GM23338 (cell line): ENCODE measurements at places on chromosomes 16 and 17. TPM values are rescaled to one million over a fixed set of nuclear protein-coding genes. Genes with fewer than 3 reads are reported as not detected.

GP1BA gene
- not detected in 2 replicates for total RNA-seq

LRRC3C gene
- total RNA-seq: 0.24 TPM in 1 of 2 replicates, not detected in the other

PLEKHH3 gene
- total RNA-seq: 24.2 and 24.8 TPM in 2 replicates

FOXO3B gene
- total RNA-seq: 21.1 and 22.3 TPM in 2 replicates

HSPB9 gene
- total RNA-seq: 0.52 TPM in 1 of 2 replicates, not detected in the other

DNA sequence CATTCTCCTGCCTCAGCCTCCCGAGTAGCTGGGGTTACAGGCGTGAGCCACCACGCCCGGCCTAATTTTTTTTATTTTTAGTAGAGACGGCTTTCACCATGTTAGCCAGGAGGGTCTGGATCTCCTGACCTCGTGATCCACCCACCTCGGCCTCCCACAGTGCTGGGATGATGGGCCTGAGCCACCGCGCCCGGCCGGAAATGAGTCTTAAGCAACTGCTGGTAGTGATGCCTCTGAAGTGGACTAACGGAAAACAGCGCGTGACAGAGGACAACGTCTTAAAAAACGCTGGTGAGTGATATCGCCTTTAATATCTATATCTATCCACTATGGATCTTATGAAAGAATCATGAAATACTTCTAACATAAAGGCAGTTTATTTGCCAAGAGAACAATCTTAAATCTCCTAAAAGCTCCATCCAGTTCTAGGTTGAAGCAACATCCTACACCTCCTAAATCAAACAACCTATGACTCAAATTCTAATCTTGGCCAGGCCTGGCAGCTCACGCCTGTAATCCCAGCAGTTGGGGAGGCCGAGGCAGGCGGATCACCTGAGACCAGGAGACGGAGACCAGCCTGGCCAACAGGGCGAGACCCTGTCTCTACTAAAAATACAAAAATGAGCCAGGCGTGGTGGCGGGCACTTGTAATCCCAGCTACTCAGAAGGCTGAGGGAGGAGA, 69.8 kb downstream of the NXN start:
- no peak for DNase-seq
- H3K27ac ChIP-seq: peak overlapping the region; percentile 10; the same call in 1 of the 2 replicates
- H3K36me3 ChIP-seq: no peaks in the 10 kb centered on the region

DNA sequence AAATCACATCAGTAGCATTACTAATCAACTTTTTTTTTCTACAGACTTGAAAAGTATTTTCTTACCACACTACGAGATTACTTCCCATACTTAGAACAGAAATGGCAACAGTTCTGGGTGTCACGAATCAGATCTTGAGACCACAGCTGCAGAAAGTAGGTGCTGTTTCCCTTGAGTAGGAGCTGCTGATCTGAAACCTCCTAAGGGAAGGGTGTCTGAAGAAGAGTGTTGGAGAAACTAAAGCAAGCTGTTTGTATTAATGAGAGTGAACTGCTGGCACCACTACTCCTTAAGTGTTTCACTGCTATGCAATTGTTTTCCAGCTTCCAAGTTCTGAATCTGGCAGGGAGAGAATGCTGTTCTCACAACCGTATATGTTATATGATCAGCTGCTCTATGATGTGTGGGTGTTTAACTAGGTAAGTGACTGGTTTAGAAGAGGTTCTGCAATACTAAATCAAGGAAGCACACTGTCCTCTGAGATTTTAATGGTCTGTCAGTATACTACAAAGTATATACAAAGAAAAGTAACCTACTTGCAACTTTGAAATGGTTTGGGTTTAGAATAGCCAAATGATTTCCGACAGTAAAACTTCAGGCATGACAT, 3.3 kb downstream of the ZNF652 start:
- H3K27me3 ChIP-seq: no peaks in the 10 kb centered on the region
- no peak for DNase-seq
- no peak overlapping the region for H3K4me3 ChIP-seq

DNA sequence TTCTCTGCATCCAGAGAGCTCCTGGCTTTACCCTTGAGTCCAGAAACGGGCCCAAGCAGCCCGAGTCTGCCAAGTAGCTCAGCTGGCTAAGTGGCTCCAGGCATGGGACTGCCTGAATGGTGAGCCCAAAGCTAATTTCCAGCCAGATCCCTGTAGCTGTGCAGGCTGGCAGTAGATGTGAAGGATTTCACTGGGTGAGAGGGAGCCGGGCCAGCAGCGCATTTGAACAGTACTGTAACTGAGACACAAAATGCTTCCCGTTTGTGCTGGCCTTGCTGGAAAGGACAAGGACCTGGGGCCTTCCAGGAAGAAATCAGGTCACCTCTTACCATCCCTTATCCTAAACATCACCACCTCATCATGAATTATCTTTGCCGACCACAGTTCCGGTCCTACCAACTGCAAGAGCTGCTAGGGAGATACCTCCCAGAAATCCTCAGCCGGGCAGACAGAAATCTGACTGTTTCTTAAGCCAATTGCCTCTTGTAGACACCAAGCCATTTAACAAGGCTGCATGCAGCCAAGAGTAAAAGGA, 3.7 kb downstream of the TIMP2 start:
- H3K27me3 ChIP-seq: no peaks in the 10 kb centered on the region
- H3K36me3 ChIP-seq: 0 out of 2 replicates have a peak, but pooled peaks cover 3% of the 10 kb centered on the region
- no peak overlapping the region for H3K27ac ChIP-seq

DNA sequence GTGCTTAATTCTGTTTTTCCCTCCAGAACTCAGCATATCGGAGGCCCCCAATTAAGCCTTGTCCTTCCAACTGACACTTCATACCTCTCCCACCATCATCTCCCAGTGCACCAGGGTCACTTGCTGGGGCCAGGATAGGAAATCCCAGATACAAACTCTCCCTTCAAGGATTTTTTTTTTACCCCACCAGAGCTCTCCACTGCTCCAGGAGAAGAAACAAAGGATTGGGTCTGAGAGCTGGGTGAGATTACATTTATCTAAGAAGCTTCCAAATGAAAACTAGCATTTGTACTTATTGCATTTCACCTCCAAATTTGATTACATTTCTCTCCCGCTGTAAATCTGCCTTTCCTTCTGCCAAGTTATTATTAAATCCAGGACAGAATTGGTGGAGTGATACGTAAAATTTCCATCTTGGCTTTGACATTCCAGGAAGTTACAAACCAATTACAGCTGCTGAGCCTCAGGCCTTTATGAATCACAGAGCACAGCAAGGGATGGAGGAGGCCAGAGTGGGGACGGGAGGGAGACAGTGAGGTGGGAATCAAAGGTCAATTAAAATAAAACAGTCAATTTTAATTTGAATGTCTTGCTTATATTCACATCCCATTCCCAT, 123.5 kb downstream of the USP31 start:
- DNase-seq: no peak
- 0 out of 2 replicates have a peak, but pooled peaks cover under 1% of the 10 kb centered on the region for H3K4me1 ChIP-seq

- H3K27ac ChIP-seq: no peak overlapping the region
- H3K4me3 ChIP-seq: no peak overlapping the region
- H3K4me1 ChIP-seq: peaks cover 9% of the 10 kb centered on the region; the same call in 1 of the 2 replicates
- no peaks in the 10 kb centered on the region for H3K36me3 ChIP-seq
- DNase-seq: no peak
- H3K27me3 ChIP-seq: no peaks in the 10 kb centered on the region
These were observed 5.9 kb downstream of the GNGT2 start for GRCh38 chr17:49204516-49204915.

DNA sequence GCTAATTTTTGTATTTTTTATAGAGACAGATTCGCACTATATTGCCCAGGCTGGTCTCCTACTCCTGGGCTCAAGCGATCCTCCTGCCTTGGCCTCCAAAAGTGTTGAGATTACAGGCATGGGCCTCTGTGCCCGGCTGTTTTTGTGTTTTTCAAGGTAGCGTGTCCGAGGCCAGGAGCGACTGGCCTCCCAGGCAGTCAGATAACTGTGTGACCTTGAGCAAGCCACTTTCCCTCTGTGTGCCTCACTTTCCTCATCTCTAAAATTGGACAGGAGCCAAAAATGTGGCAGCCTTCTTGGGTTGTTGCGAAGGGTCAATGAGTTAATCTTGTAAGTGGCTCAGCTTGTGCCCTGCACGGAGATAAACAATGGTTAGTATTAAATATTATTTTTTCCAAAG, 2.4 kb downstream of the ABCC1 start:
- no peaks in the 10 kb centered on the region for H3K27me3 ChIP-seq
- H3K36me3 ChIP-seq: no peaks in the 10 kb centered on the region
- no peak for DNase-seq
- H3K27ac ChIP-seq: no peak overlapping the region
- H3K4me3 ChIP-seq: peak overlapping the region; percentile 81
- H3K4me1 ChIP-seq: peaks cover 25% of the 10 kb centered on the region

GRCh38 chr16:17518441-17518840, 47.7 kb upstream of the XYLT1 start:
- H3K4me3 ChIP-seq: no peak overlapping the region
- no peaks in the 10 kb centered on the region for H3K4me1 ChIP-seq
- no peaks in the 10 kb centered on the region for H3K36me3 ChIP-seq
- no peak for DNase-seq

DNA sequence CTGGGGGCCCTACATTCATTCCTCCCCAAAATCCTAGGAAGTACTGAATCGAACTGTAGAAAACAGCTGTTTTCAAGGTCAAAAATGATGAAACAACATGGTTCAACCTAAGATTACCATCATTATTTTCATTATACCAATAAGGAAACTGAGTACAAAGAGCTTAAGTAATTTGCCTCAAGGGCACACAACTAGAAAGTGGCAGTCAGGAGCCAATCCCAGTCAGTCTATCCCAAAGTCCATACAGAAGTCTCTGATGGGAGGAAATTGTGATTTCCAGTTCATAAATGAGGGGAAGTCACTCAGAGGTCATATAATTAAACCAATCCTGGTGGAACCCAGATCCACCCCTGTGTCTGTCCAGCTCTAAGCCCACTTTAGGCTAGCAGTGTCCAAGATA, 8.4 kb downstream of the LPO start:
- no peaks in the 10 kb centered on the region for H3K36me3 ChIP-seq
- H3K4me3 ChIP-seq: no peak overlapping the region
- H3K4me1 ChIP-seq: peaks cover 10% of the 10 kb centered on the region; the same call in 1 of the 2 replicates
- no peak overlapping the region for H3K27ac ChIP-seq
- peaks cover 56% of the 10 kb centered on the region for H3K27me3 ChIP-seq

DNA sequence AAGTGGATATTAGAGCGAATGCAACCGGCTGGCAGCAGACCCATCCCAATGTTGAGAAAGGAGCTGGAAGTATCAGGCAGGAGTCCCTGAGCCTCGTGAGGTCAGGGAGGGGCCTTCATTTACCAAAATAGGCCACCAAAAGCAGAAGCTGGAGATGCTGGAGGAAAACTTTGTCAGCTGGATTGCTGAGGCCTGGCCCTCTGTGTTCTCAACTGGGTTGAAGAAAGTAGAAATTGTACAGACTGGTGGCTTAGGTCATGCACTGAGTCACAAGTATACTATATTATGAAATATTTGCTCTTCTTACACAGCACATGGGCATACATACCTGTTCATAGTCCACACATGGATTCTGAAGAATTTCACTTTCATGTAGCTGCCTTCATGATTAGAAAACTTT, 23.2 kb upstream of the TEKT3 start:
- H3K27ac ChIP-seq: no peak overlapping the region
- H3K4me1 ChIP-seq: no peaks in the 10 kb centered on the region
- no peaks in the 10 kb centered on the region for H3K27me3 ChIP-seq
- DNase-seq: no peak
- H3K36me3 ChIP-seq: no peaks in the 10 kb centered on the region

- no peak for DNase-seq
- no peaks in the 10 kb centered on the region for H3K36me3 ChIP-seq
- peaks cover 6% of the 10 kb centered on the region for H3K27me3 ChIP-seq
- no peak overlapping the region for H3K27ac ChIP-seq
- H3K4me1 ChIP-seq: peaks cover 17% of the 10 kb centered on the region
- no peak overlapping the region for H3K4me3 ChIP-seq
These were observed 3.5 kb downstream of the CYB561 start for GRCh38 chr17:63442549-63443035.

DNA sequence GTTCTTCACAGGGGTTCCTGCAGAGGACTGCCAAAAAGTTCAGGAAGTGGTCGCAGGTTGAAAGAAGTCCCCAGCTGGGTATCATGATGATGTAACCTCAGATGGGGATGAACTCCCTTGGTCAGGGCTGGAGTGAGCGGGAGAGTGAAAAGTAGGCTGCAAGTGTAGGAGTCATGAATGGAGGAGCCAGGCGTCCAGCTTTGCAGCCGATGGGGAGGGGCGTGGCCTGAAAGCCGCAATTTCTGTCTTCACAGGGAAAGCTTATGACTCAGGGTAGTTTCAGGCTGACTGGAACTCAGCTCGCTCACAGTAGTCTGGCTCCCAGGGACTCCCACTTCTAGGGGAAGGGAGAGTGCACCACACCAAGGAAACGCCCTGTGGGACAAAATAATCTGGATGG, 70.0 kb upstream of the HS3ST3A1 start:
- peaks cover 10% of the 10 kb centered on the region; the same call in 1 of the 2 replicates for H3K4me1 ChIP-seq
- H3K4me3 ChIP-seq: no peak overlapping the region
- no peaks in the 10 kb centered on the region for H3K27me3 ChIP-seq
- H3K36me3 ChIP-seq: no peaks in the 10 kb centered on the region
- H3K27ac ChIP-seq: no peak overlapping the region

DNA sequence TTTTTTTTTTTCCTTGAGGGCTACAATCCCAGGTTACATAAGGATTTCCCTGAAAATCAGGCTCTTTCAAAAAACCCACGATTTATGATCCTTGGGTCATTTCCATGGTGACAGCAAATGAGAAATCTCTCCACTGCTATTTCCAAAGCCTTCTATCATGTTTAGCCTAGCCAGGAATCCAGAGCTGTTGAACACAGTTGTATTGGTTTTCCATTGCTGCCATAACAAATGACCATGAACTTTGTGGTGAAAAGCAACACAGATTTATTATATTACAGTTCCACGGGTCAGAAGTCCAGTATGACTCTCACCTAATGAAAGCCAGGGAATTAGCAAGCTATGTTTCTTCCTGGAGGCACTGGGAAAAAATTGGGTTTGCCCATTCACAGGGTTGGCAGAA, 106.6 kb downstream of the MAF start:
- H3K4me3 ChIP-seq: no peak overlapping the region
- H3K27ac ChIP-seq: no peak overlapping the region
- no peaks in the 10 kb centered on the region for H3K27me3 ChIP-seq
- DNase-seq: no peak
- H3K36me3 ChIP-seq: no peaks in the 10 kb centered on the region
- no peaks in the 10 kb centered on the region for H3K4me1 ChIP-seq
